Fibroblast of skin of abdomen (primary cell): ENCODE measurements at places on chromosomes 6 and 20.

DNA sequence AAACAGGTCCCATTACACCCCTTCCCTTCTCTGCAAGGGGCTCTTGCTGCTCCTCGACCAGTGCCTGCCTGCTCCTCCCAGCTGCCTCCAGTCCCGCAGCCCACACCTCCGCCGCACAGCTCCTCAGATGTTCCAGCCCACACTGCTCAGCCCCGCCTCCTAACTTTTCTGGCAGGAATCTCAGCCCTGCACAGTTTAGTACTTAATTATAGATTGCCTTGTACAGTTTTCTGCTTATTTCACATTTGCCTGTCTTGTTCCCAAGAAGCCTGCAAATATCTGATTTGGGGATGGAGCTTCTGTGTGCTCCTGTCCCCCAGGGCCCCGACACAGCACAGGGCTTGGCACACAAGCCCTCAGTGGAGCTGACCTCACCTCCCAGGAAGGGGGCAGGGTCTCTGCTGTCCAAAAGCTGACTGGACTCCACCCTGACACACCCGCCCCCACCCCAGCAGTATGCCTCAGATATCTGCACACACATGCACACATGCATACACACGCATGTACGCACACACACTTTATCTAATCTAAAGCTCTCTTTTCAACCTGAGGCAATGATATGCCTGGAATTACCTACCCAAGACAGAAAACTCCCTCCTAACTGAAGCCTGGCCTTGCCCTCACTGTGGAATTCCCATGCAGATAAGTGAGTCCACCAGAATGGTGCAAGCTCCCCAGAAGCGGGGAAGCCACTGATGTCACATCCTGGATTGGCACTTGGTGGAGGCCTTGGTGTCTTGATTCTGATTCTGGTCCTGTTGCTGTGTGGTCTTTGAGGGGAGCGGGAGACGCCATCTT lies 1.2 kb upstream of the PNPLA1 start:
- DNase-seq = no peak

DNA sequence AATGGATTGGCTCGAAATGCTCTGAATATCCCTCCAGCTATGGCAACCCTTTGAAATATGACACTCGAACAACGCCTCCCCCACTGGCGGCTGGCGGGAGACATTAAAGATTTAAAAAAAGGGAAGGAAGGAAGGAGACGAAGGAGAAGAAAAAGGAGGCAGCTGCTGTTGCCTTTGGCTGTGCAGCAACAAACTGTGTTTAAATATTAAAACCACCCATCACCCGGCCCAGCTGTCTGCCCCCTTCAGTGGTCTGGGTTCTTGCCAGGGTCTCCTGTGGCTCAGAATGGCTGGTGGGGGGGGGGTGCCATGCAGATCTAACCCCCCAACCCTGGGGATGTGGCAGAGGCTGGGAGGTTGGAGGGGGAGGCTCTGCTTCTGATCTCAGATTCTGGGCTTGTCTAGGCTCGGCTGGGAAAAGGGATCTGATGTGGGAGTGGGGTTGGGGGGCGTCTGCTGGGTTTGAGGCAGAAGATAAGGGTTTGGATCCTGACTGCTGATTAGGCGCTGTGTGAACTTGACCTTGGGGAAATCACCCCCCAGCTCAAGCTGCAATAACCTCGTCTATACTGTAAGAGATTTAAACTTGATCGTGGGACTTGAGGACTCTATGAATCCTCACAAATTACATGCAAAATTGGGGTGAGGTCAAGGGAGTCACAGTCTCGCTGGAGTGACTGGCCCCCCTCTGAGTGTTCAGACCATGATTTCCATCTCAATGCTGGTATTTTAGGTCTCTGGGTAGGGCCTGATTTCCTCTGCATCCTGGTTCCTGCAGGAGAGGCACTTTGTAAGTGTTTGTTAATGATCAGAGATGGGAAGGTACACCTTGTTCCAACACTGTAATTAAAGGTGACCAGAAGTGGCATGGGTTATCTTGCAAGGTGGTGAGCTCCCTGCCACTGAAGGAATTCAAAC lies 40.3 kb upstream of the BLCAP start:
- DNase-seq = no peak

- peak; percentile 20 for DNase-seq
Observed at GRCh38 chr6:30591008-30591407, 19.8 kb downstream of the ABCF1 start.

- DNase-seq = no peak
Observed at GRCh38 chr6:79756496-79756895, 125.4 kb downstream of the SH3BGRL2 start.

- DNase-seq = no peak
Observed at GRCh38 chr20:8234580-8234979, 102.5 kb downstream of the PLCB1 start.

GRCh38 chr6:140073456-140073855 lies 699.0 kb upstream of the CITED2 start:
- DNase-seq = peak; percentile 87

GRCh38 chr6:35922139-35922554 lies 1.2 kb upstream of the SRPK1 start:
- DNase-seq = no peak

DNA sequence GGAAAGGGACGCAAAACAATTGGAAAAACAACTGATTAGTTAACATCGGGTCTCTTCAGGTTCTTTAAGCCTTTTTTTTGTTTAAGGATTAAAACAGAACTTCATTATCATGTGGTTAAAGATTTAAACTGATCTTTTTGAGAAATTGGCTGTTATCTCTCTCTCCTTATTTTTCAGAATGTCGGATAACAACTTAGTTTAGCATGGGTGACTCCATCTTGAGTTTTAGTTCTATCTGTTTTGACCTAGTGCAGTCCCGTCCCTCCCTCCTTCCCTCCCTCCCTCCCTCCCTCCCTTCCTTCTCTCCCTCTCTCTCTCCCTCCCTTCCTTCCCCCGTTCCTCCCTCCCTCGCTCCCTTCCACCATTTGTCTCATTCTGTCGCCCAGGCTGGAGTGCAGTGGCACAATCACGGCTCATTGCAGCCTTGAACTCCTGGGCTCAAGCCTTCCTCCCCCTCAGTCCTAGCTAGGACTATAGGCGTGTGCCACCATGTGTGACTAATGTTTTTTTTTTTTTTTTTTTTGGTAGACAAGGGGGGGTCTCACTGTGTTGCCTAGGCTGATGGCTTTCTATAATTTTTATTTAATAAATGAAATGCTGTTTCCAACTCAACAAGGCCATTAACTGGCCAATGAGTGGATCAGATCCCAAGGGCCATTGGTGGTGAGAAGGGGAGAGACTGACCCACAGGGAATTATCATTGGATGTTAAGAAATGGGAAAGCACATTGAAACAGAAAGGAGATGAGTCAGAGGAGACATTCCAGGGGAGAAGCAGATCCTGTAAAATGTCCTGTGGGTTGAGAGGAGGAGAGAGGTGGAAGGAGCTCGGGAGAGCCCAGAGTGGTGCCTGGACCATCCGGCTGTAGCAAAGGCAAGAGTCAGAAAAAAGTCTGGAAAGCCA lies 13.6 kb downstream of the BAK1 start:
- no peak for DNase-seq

GRCh38 chr20:45497971-45498494 lies 17.4 kb downstream of the SPINT3 start:
- DNase-seq = no peak

- no peak for DNase-seq
Observed at GRCh38 chr20:25860531-25861150, 164.0 kb upstream of the ZNF337 start.

DNA sequence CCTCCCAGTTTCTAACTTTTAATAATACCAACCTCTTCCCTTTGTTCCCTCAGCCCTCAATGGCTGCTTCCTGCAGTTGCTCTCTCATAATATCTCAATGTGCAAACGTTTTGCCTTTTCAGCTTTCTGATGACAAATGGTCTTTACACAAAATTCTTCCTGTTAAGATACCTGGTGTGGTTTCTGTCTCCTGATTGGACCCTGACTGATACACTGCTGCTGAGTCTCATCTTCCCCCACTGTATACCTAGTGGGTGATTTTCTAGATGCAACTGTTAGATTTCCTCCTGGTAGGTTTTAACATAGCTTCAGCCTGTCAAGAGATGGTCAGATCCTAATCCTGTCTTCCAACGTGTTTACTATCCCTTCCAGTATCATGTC lies 147.9 kb upstream of the TOP1 start:
- no peak for DNase-seq

GRCh38 chr20:2694008-2694471 lies 1.5 kb downstream of the EBF4 start:
- DNase-seq = no peak

- no peak for DNase-seq
Observed at GRCh38 chr6:111586554-111586953, 19.1 kb downstream of the TRAF3IP2 start.

DNA sequence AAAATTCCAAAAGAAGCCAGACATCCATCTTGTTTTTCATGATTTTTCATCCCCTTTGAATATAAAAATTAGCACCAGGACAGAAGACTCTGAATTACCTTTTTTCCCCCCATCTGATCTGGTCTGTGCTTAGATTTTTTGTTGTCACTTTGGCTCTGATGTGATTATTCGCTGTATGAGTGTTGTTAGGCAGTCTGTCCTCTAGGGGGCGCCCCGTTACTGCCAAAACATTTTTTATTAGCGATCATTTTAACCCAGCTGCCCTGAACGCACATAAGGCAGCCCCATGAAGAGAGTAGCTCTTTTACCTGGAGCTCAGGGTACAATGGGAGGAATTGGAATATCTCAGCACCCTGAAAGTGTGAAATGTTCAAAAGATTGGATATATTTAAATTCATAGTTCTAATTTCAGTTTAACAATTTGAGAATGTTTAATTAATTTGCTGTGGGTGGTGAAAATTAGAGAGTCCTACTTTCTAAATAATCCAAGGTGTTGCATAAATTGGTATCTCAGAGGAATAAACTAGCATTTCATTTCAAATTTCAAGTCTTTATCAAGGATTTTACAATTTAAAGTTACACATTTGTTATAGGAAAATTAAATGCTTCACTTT lies 60.8 kb downstream of the PRPH2 start:
- peak; percentile 66 for DNase-seq

- DNase-seq = no peak
Observed at GRCh38 chr6:73636048-73636447, 17.7 kb downstream of the SLC17A5 start.

DNA sequence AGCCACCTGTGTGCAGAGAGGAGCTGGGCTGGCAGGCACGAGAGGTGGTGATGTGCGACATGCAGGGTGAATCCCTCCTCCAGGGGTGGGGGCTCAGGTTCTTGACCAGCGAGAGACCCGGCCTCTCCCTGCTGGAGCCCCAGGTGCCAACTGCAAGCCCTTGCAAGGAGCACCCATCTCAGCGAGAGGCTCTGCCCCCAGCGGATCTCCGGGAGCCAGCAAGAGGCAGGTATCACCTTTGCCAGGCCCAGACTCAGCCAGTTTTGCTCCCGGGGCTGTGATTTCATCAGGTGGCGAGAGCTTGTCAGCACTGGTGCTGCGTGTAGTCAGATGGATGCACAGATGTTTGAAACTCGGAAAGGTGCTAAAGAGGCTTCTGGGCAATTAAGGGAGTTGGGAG lies 87.7 kb downstream of the TFAP2C start:
- no peak for DNase-seq

- DNase-seq = no peak
Observed at GRCh38 chr6:159919011-159919511, 28.3 kb downstream of the MAS1 start.

- DNase-seq = no peak
Observed at GRCh38 chr20:62776692-62777527, 19.4 kb upstream of the MRGBP start.
